ENCODE measurements at places on chromosomes 4 and X.
A peak's percentile ranks its signal among the peaks of the same experiment; 100 is the strongest.

GRCh38 chr4:116005806-116006088 lies 892.3 kb upstream of the NDST4 start:
- DNase-seq: no peak

- DNase-seq: no peak
These were observed 75.8 kb upstream of the NHS start for GRCh38 chrX:17299206-17299605.

DNA sequence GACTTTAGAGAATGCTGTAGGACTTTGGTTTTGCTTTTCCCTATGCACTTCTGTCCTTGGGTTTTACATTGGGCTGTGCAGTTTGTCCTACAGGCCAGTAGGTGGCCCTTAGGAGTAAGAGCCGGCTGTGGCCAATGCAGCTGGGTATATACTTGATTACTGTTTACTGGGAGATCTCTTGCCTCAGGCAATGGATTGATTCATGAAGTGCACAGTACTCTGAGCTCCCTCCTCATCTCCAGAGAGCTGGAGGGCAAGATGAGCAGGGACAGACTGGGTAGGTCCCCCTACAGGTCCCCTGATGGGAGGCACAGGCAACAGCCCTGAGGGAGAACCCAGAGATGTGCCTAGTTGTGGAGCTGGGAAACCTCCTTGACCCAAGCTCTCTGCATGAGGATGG lies 103.8 kb upstream of the QRFPR start:
- DNase-seq: peak; percentile 28

DNA sequence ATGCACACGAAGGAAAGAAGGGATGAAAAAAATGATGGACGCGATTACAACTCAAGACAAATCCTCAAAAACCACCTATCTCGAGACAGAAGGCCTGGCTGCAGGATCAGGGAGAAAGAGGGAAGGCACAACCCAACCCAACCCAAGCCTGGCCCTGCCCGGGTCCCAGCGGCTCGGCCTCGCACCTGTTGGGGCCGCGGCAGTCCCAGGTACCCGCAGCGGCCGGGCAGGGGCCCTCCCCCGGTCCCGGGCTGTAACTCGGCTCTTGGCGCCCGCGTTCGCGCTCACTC lies 464 bp downstream of the RASGEF1B start:
- DNase-seq: no peak

Measured in CD4-positive, alpha-beta T cell treated with Interleukin-21 for 1 hour (primary cell).